NCI-H510A (cell line): ENCODE measurements at places on chromosomes 2 and 18.

GRCh38 chr18:30361864-30362540 lies 680.5 kb downstream of the DSC3 start:
- no peak for DNase-seq

DNA sequence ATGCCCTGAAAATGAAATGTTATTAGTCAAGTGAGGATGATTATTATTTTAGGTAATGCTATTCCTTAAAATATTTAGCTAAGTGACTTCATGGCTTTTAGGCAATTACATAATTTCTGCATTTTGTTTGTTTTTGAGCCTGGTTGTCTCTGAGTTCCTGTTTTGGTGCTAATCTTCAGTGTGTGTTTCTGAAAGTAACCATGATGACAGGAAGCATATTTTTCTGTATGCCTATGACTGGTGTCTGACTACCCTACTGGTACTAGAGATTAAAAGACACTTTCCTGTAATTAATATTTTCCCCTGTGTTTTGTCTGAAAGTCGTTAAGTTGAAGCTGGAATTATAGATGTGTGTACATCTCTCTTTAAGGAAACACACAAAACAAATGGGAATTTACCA lies 295.0 kb upstream of the SPRED2 start:
- no peak for DNase-seq

DNA sequence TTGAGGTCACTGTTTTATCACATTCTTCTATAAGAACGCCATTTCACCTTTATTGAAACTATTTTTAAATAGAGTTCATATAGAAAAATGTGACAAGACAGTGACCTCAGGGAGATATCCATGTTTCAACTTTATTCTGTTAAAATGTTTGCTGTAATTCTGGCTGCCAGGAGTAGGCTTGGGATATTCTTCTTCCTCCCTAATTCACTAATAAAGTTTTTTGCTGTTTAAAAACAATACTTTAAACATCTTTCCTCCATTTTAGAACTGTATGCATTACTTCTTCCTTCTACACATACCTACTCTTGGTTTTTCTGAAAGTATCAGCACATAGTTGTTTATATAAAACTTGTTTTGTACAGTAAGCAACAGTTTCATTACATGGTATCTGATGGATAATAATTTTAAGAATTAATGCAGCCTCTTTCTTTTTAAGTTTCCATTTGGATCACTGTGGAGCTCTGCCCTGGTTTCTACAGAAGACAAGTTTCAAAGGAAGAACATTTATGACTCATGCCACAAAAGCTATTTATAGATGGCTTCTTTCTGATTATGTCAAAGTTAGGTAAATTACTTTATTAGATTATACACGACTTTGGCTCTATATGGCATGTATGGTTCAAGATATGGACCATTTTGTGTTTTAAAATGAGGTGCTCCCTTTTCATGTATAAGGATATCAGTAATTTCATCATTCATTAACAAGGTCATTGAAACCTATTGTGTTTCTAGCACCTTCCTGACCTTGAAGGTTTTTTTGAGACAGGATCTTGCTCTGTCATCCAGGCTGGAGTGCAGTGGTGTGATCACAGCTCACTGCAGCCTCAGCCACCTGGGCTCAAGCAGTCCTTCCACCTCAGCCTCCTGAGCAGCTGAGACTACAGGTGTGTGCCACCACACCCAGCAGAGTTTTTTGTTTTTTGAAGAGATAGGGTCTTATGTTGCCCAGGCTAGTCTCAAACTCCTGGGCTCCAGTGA lies 7.2 kb downstream of the CPSF3 start:
- no peak for DNase-seq

DNA sequence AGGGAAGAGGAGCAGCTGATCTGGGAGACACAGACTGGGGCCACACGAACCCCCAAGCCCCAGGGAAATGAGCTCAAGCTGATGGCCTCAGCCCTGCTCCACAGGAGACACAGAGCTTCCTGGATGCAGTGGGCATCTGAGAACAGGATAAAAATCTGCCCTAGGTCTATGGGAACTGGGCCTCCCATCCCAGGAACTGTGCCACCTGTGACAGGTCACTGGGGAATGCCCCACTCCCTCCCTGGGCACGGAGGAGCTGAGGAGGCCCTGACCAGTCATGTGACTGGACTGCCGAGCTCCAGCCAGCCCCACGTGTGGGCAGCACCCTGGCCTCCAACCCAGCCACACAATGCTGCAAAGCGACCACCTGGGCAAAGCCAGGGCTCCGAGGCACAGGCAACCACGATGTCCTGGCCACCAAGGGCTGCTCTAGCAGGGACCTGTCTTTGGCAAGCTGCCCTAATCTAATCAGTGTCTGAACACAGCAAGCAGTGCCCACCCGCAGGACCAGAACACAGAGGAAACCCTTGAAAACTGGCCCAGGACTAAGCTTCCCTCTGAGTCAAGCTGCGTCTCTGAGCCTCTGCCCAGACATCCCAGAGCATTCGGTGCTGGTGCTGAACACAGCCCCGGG lies 57.8 kb upstream of the ID2 start:
- no peak for DNase-seq

- DNase-seq = no peak
These were observed 51.1 kb downstream of the POLR1A start for GRCh38 chr2:86054535-86055082.

GRCh38 chr2:119837759-119838158 lies 78.0 kb downstream of the PTPN4 start:
- DNase-seq = no peak

GRCh38 chr18:28711096-28711495 lies 534.2 kb upstream of the CDH2 start:
- no peak for DNase-seq

GRCh38 chr2:45964223-45964841 lies 312.9 kb downstream of the PRKCE start:
- DNase-seq = no peak

- no peak for DNase-seq
These were observed 7.5 kb downstream of the PARD6G start for GRCh38 chr18:80239830-80240229.

GRCh38 chr18:12438257-12438656 lies 30.5 kb downstream of the PRELID3A start:
- no peak for DNase-seq

- DNase-seq = no peak
These were observed 86.6 kb upstream of the TMEM247 start for GRCh38 chr2:46392561-46393346.

GRCh38 chr2:224650815-224651439 lies 65.2 kb downstream of the CCDC195 start:
- DNase-seq = no peak

- no peak for DNase-seq
These were observed 373.6 kb downstream of the NYAP2 start for GRCh38 chr2:225773148-225773547.

GRCh38 chr2:96240341-96241038 lies 25.3 kb downstream of the TMEM127 start:
- DNase-seq = peak; percentile 62

DNA sequence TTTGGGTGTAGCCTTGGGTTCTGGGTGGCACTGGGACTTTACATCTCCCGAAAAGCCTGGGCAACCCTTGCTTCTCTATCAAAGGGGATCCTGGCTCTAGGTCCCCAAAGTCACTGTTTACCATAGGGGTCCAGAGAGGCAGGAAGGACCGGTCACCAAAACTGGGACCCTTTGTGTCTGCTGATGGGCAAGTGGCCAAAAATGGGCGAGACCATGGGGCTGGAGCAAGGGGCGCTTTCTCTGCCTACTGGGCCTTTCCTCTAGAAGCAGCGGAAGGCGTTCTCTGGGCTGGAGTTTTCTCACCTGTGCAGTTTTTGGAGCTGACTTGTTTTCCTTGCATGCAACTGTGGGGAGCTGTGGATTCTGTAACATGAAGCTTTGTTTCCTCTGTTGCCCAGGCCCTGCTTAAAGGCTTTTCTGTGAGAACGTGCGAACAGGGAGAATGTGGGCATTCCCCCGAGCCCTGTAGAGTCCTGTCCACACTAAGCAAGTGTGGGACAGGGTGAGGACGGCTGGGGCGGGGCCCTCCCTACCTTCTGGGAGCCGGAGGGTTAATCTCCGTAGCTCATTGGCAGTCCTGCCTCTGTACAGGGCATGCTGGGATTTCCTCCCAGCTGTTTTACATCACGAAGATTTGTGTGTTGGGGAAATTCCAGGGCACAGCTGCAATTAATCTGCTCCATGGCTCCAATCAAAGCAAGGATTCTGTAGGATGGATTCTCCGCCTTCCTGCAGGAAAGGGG lies 50.2 kb downstream of the TGOLN2 start:
- no peak for DNase-seq
